Pancreas (tissue), 10 donors: ENCODE measurements at places on chromosomes 2 and 18. TPM values are rescaled to one million over a fixed set of nuclear protein-coding genes. Genes with fewer than 3 reads are reported as not detected.

DNA sequence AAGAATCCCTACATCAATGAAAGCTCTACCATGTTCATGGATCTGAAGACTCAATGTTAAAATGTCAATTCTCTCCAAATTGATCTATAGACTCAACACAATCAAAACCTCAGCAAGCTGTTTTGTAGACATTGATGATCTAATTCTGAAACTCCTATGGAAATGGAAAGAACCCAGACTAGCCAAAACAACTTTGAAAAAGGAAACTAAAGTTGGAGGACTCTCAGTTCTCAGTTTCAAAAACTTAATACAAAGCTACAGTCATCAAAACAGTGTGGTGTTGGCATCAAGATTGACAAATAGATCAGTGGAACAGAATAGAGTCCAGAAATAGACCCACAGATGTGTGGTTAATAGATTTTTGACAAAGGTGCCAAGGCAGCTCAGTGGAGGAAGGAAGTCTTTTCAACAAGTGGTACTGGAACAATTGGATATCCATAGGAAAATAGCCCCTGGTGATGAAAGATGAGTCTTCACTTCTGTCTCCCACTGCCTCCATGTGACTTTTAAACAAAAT is 30.4 kb downstream of the LBH start:
- DNase-seq = no peak

GRCh38 chr2:177551989-177552421 is 159.4 kb downstream of the AGPS start:
- peak; percentile 92 for DNase-seq

Gene ADCYAP1
- 1.8 TPM for total RNA-seq

DNA sequence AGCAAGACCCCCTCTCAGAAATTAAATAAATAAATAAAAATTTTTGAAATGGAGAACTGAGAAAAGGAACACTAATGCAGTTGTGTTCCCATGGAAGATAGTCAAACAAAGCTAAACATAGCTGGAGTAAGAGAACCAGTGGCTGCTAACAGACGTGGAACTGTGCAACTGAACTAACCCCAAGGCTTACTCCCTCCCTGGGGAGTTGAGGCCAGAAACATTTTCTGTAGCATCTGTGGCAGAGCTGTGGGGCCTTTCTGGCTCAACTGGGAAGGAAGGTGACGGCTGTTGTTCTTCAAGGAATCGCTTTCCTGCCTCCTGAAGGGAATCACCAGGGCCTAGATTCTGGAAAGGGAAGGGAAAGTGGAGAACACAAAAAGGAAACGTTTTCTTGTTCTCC is 53.9 kb upstream of the B3GNT2 start:
- DNase-seq = no peak

Gene BCS1L
- 34.1 TPM for total RNA-seq

- DNase-seq = no peak
These were observed 61.0 kb upstream of the DTNA start for GRCh38 chr18:34649080-34649479.

Gene QPCT
- 5.6 TPM for total RNA-seq

Gene AMER3
- 0.28 TPM for total RNA-seq

DNA sequence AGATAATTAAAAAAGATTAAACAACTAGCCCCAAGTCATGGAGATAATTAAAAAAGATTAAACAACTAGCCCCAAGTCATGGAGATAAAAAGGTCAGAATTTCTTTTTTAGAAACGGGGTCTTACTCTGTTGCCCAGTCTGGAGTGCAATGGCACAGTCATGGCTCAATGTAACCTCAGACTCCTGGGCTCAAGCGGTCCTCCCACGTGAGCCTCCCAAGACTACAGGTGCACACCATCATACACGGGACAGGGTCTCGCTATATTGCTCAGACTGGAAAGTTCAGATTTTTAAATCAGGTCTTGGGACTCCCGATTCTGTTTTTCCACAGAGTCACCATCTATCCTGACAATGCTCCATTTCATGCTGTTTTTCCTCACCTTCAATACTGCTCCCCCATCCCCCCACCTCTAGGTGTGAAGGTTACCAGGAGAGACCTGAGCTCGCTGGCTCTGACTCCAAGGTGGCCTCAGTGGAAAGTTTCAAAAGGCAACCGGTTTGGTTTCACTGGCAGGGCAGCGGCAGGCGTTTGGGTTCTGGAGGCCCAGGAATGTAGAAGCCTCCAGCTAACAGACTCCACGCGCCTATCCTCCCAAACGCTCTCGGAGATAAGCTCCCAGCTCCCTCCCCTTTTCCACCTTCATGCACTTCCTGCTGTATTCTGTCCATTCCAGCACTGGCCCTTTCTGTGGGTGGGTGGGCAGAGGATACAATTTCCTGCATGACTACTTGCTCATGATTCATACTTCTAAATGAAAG is 2.9 kb upstream of the SEMA4C start:
- no peak for DNase-seq

Gene MYO5B
- 25.3 TPM for total RNA-seq

Gene PLGLB1
- 1.4 TPM for total RNA-seq

DNA sequence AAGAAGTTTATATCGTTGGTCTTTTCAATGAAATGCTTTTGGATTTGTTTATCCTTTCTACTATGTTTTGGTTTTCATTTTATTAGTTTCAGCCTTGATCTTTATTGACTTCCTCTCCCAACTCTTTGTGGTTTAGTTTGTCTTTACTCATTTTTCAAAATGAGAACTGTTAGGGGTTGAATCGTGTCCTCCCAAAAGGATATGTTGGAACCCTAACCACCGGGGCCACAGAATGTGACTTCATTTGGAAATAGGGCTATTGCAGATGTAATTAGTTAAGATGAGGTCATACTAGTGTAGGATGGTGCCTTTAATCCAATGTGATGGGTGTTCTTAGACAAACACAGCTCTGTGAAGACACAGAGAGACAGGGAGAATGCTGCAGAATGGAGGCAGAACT is 60.4 kb upstream of the IL1R2 start:
- DNase-seq = no peak

GRCh38 chr2:223815186-223815883 is 22.0 kb downstream of the AP1S3 start:
- no peak for DNase-seq

Gene STARD6
- not detected for total RNA-seq

DNA sequence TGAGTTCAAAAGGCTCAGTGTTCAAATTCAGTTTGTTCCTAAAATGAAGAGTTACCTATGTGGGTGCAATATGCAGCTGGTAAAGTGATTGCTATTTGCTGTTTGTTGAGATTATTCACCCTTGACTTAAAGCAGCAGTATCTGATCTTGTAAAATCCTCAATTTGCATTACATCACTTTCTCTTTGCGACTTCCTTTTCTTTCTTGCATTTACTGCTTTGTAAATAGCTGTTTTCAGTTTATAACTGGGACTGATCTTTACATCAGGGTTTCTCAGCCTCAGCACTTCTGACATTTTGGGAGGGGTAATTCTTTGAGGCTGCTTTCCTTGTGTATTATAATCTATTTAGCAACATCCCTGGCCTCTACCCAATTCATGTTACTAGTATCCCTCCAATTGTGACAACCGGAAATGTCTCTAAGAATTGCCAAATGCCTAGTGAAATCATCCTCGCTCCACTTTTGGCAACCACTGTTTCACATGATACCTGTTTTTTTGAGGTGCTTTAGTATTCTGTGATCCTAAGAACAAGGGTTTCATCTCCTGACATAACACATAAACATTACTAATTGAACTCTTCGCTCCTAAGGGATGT is 12.1 kb upstream of the ERCC3 start:
- no peak for DNase-seq

Gene REG3G
- total RNA-seq = 46.6 TPM

DNA sequence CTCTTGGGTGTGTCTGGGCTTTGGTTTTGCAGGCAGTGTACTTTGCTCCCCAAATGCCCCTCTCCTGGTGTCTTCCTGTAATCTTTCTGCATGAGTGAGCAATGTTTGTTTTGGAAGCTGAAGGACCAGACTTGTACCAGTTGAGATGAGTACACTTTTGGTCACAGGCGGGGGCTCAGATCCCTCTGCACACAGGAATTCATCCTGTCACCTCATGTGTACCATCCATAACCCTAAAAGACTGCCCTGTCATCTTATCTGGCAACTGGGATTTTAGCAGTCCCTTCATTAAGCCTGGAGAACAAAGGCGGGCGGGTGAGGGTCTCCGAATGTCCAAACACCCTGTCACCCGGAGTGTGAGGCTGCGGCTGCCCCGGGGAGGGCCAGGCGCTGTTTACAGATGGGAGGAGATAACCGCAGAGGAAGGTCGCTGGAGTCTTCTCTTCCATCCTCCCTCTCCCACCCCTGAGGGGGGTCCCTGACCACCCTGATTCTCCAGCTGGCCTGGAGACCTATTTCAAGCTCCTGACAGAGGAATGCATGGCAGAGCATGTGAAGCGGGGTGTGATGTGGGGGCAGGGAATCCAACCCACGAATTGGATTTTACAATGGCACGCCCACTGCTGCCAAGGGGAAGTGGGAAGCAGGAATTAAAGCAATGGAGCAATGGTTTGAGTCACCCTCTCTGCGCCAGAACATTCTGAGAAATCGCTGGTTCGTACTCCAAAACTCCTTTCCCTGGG is 158.2 kb upstream of the MYCN start:
- DNase-seq = no peak

Gene TUBB8B
- 0.35 TPM for total RNA-seq

GRCh38 chr2:42045848-42046748 is 1.7 kb upstream of the PKDCC start:
- DNase-seq = peak; percentile 53

- no peak for DNase-seq
These were observed 377.8 kb upstream of the DDX18 start for GRCh38 chr2:117436697-117437096.

Gene AP1S3
- total RNA-seq = 2.1 TPM

DNA sequence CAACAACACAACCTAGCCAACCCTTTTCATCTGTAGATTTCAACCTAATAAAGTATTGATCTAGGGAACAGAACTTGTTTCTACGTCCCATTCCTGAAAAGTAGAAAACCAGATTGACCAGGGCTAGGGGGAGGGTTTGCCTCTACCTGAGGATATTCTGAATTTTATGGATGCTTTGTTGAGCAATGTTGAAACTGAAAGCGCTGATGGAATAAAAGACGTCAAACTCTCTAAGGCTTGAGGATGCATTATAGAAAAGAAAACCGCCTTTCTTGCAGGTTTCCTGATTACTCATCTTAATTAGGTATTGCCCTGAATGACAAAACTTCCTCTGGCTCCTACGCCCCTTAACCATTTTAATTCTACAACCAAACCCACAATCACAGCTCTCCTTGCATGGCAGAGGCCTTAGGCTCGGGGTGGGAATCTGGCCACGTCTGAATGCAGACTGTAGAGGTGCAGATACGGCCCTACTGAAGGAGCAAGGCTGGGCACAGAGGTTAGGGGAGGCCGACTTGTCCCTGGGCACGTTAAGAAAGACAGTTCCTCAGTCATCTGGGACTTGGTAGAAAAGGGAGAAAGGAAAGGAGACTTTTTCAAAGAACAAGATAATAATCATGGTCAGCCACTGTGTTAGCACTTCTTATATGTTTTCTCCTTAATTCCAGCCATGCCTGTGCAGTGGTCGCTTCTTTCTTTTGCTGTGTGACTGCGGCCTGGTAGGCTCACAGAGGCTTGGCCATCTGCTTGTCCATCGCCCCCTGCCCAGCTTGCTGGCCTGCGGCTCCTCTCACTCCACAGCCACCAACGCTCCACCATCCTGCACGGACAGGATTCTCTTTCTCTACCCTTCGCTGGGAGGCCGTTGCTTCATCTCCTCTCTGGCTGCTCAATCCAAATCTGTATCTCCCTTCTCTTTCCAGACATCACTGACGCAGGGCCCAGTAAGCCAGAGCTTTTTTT is 209.5 kb downstream of the VAPA start:
- DNase-seq = no peak

Gene CAMKMT
- total RNA-seq = 9.3 TPM

DNA sequence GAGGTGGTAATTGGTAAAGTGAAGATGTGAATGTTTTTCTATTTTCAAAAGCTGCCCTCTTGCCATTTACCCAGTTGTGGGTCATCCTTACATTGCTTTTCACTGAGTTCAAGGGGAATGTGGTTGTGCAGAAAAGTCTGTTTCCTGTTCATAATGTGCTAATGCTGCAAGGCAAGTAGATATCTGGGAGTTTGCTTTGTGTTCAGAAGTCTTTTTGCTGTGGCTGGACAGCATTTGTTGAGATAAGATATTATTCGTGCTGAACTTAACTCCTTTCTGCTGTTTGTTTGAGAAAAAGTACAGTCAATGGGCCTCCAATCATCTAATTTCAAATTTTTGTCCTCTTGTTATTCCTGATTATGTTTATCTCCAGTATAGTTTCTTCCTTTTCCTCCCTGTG is 263.2 kb downstream of the LTBP1 start:
- no peak for DNase-seq

Gene DUSP28
- 3.5 TPM for total RNA-seq

DNA sequence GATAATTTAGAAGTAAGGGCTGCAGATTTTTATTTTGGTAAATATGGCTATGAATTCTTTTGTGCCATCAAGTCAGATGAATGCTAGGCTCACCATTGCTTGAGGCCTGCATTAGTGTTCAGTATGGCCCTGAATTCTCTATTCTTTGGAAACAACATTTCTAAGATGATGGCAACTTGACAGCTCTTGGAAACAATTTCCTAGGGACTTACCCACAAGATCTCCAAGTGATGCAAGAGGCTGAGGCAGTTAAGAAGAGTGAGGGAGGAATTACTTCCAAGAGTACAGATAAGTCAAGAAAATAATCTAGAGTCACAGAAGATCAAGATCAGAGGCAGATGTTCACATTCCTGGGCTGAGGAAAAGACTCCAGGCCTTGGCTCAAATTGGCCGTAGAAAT is 129.1 kb downstream of the NRP2 start:
- no peak for DNase-seq

DNA sequence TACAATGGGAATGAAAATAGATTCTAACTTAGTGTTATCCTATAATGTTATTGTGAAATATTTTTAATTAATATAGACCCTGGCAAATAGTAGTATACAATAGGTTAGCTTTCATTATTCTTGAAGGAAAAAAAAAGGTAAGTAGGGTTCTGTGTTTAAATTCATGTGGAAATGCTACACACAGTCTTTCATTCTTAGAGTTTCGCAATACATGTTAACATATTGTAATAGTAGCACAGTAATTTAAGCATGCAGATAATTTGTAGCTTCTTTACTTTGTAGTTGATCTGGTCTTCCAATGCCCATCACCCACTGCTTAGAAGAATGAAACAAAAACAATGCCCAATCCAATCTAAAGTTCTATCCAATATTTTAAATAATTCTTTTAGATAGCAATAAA is 54.8 kb upstream of the MSTN start:
- DNase-seq = no peak

DNA sequence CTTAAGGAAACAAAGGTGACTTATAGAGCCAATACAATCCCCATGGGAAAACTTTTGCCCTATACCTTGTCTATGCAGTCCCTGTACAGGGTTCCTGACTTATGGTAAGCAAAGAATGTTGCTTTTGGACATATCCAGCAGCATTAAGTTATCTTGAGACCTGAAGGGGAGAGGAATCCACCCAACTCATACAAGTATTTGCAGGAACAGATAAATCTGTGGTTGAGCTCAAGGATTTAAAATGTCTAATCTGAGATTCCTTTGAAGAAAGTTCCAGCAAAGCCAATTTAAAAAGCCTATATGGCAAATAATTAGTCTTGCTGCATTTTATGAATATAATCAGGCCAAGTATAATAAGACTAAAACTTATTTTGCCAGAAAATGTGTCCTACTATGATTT is 739.5 kb upstream of the CDH2 start:
- no peak for DNase-seq
